ENCODE measurements at places on chromosomes 1 and 21.

- DNase-seq: no peak
Measured at GRCh38 chr1:172229942-172230341, 190.5 kb upstream of the C1orf105 start.

- DNase-seq: no peak
Measured at GRCh38 chr1:8666389-8667167, 150.9 kb downstream of the RERE start.

GRCh38 chr21:41236352-41236973 lies 68.5 kb downstream of the BACE2 start:
- DNase-seq: no peak

GRCh38 chr1:180498594-180498993 lies 3.8 kb downstream of the ACBD6 start:
- no peak for DNase-seq

GRCh38 chr1:219810451-219810850 lies 117.9 kb downstream of the SLC30A10 start:
- no peak for DNase-seq

- no peak for DNase-seq
Measured at GRCh38 chr1:110501488-110502132, 17.4 kb downstream of the KCNA10 start.

DNA sequence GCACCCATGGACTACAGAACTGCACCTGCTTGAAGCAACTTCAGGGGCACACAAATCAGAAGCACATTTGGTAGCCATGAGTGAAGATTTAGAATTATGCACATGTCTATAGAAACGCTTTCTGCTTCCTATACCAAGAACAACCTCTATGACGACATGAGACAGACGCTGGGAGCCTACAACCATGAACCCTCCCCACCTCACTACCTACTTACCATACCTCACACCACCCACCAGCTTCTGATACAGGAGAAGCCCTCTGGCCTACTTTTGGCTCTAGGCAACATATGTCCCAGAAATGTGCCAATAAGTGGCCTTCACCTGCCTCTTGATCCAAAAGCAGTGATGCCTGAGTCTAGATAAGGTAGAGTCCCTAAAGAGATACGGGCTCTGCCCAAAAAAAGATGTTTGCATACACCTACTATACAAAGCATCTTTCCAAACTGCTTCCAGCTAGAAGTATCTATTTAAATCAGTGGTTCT lies 58.5 kb downstream of the SLC45A1 start:
- DNase-seq: no peak

DNA sequence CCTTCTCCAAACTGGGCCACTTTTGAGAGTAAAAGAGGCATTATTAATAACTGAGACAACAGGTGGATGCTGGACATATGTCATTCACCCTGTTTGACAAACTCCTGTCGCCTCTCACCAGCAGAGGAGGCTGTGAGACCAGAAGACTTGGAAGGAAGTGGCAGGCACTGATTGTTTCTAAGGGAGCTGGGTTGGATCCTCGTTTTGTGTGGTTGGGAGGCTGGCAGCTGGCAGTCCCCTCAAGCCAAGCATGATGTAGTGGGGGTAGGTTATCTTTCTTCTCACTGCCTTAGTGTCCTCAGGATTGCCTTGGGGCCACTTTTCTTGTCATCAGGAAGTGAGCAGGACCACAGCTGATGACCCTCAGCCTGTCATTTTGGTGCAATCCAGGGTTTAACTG lies 86.5 kb upstream of the KCNJ15 start:
- no peak for DNase-seq

DNA sequence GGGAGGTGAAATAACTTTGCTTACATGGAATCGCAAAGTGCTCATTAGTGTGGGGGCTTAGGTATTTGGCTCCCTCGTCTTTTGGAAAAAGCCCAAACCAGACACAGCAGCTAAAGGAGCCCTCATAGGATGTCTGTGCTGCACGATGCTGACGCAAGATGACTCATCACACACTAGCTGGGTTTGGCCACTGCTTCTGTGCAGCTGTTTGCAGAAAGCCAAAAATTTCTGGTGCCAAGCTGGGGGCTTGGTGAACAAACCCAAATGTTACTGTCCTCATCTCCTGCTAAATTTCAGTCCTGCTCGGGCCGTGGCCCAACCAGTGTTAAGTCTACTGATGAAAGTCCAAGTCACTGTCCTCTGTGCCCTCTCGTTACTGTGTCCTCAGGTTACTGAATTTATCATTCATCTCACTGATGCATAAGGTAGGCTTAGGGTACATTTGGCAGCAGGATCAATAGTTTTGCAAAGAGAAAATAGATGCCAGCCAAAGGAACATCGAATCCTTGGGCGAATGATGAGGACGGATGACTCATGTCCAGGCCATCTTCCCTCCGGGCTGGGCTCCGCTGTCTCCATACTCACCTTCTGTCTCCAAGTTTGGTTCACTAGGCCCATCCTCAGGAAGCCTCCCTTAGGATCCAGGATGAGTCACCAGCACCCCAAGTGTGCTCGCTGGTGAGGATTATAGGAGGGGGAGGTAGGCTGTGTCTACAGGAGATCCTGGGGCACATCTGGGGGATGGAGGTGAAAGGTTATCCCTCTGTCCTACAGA lies 177.7 kb downstream of the ADSS2 start:
- DNase-seq: no peak

Measured in CD4-positive, alpha-beta T cell treated with Interleukin-21 for 1 hour (primary cell).